ENCODE measurements at places on chromosomes 16 and 17.
A peak's percentile ranks its signal among the peaks of the same experiment; 100 is the strongest.

DNA sequence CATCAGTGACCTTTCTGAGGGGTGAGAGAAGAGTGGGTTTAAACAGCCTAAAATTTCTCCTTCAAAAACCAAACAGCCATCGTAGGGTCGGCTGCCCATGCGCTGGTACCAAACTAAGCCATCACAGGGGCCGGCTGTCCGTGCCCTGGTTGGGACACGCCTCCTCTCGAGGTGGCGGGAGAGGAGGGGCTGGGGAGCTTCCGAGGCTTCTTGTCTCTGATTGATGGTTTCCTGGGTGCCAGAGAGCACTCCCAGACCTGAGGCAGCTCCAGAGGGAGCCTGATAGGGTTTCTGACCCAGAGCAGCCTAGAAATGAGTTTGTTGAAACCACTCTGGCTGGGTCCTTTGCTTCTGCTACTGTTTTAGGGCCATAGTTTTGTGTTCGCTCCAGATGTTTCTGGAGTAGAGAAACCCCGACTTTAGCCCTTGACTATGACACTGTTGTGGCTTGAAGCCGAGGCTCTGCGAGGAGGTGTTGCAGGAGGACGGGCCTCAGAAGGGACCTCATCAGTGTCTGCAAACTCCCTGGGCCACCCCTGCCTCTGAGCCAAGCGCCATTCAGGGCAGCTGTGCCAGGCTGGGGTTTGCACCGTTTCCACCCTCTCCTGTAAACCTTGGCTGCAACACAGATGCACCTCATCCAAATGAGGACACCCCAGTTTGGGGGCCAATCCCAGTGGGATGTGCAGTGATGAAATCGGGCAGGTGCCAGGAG is 6.2 kb downstream of the ZNF276 start:
- no peak for DNase-seq
- H3K36me3 ChIP-seq = peaks cover 77% of the 10 kb centered on the region
- H3K27me3 ChIP-seq = no peaks in the 10 kb centered on the region
- H3K27ac ChIP-seq = no peak overlapping the region

GRCh38 chr16:73717266-73717974 is 579.2 kb upstream of the PSMD7 start:
- no peak for DNase-seq
- H3K27ac ChIP-seq = no peak overlapping the region
- no peaks in the 10 kb centered on the region for H3K4me1 ChIP-seq
- H3K36me3 ChIP-seq = no peaks in the 10 kb centered on the region
- H3K27me3 ChIP-seq = no peaks in the 10 kb centered on the region
- no peak overlapping the region for H3K4me3 ChIP-seq

DNA sequence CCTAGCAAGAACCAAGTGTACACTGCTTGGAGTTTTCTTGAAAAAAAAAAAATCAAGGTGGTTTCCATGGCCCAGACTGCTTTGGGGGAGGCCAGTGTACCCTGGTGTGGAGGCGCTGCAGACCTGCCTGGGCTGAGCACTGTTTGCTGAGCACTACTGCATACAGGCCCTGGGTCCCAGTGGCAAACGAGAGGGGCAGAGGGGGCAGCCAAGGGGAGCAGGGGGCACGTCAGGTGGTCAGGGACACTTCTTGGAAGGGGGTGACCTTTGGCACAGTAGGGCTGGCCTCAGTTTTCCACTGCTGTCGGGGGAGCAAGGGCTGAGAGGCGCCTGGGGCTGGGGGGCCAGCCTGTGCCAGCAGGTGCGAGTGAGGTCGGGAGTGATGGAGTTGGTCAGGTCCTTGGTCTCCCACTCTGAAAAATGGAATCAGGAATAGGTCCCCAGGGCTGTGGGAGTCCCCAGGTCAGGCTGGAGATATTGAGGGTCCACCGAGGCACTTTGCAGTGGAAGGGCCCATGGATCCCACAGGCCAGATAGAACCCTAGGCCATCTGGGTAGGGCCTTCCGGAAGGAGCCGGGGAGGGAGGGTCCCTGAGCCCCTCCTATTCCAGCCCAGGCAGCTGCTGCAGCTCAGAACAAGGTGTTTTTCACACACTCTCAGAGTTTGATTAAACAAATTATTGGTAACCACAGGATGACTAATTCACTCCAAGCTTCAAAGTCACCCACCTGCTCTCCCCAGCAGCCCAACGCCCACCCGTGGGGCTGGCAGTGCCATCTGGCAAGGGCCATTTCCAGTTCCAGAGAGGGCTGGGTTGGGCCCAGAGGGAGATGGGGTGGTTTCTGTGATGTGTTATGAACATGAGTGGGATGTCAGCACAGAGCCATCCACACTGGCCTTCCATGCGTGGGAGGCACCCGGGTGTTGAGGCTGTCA is 3.5 kb downstream of the ZFPM1 start:
- no peaks in the 10 kb centered on the region for H3K36me3 ChIP-seq
- no peak overlapping the region for H3K27ac ChIP-seq
- peaks cover 19% of the 10 kb centered on the region for H3K27me3 ChIP-seq
- peak overlapping the region; percentile 15 for H3K4me3 ChIP-seq
- DNase-seq = no peak

GRCh38 chr17:72338304-72338703 is 217.5 kb downstream of the SOX9 start:
- peaks cover 19% of the 10 kb centered on the region for H3K4me1 ChIP-seq
- H3K27me3 ChIP-seq = no peaks in the 10 kb centered on the region
- peak overlapping the region; percentile 96 for H3K27ac ChIP-seq
- no peak overlapping the region for H3K4me3 ChIP-seq

DNA sequence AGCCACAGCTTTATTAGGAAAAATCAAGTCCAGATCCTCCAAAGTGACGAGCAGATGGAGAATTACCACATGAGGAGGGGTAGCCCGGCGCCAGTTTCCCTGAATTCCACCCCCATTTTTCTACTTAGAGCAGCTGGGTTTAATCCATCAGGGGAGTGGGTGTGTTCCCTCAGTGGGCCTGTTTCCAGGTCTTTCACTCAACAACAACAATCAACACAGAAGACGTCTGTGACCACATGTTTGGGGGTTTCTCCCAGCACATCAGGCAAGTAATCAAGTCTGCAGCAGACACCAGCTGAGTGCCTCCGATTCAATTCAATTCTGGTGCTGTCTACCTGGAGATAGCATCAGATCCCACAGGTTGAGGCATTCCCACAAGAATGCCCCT is 6.8 kb downstream of the SLC6A2 start:
- H3K27me3 ChIP-seq = peaks cover 34% of the 10 kb centered on the region
- DNase-seq = no peak
- H3K36me3 ChIP-seq = no peaks in the 10 kb centered on the region

DNA sequence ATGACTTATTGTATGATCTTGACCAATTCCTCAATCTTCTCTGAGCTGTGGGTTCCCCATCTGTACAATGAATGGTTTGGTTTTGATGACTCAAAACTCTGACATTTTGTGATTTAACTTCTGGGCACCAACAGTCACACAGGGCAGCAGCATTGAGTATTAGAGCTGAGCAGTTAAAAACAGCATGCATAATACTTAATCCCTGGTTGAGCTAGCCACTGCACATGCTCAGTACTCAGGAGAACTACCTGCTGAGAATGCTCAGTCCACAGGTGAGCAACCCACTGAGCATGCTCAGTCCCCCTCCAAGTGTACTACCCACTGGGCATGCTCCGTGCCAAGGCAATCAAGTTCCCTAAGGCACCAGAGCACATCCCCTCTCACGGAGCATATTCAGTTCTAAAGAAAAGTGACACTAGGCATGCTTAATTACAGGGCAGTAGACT is 68.7 kb downstream of the AIPL1 start:
- DNase-seq = peak; percentile 77
- no peaks in the 10 kb centered on the region for H3K4me1 ChIP-seq

- no peak for DNase-seq
- H3K27ac ChIP-seq = no peak overlapping the region
Observed at GRCh38 chr16:17420816-17421215, 49.9 kb downstream of the XYLT1 start.

GRCh38 chr17:28004344-28004743 is 38.1 kb upstream of the NLK start:
- H3K4me3 ChIP-seq = no peak overlapping the region
- H3K4me1 ChIP-seq = no peaks in the 10 kb centered on the region
- H3K27me3 ChIP-seq = peaks cover 24% of the 10 kb centered on the region
- H3K36me3 ChIP-seq = no peaks in the 10 kb centered on the region
- H3K27ac ChIP-seq = no peak overlapping the region

- H3K4me1 ChIP-seq = peaks cover 7% of the 10 kb centered on the region
- peak overlapping the region; percentile 89 for H3K27ac ChIP-seq
- H3K36me3 ChIP-seq = no peaks in the 10 kb centered on the region
- peak; percentile 51 for DNase-seq
- H3K27me3 ChIP-seq = no peaks in the 10 kb centered on the region
Observed at GRCh38 chr16:68992521-68992920, 112.9 kb upstream of the HAS3 start.

- no peaks in the 10 kb centered on the region for H3K27me3 ChIP-seq
- H3K4me1 ChIP-seq = peaks cover 35% of the 10 kb centered on the region
- H3K36me3 ChIP-seq = no peaks in the 10 kb centered on the region
Observed at GRCh38 chr17:57440522-57441269, 184.4 kb downstream of the MSI2 start.

DNA sequence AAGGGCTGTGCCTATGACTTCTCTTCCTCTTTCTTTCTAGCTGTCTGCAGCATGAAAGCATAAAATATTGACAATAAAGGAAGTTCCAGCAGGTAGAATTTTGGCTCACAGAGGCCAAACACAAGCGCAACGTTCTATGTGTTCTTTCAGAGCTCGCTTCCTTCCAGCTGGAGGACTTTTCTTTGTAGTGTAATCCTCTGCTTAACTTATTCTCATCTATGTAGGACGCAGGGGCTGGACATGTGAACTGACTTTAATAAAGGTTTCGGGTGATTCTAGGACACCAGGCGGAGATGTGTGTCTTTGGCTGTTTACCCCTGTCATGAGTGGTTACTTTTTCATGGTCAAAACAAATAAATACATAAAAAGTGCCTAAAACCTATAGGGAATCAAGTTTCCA is 191.5 kb upstream of the MAF start:
- H3K4me3 ChIP-seq = no peak overlapping the region
- no peaks in the 10 kb centered on the region for H3K36me3 ChIP-seq
- DNase-seq = no peak
- H3K4me1 ChIP-seq = no peaks in the 10 kb centered on the region
- no peak overlapping the region for H3K27ac ChIP-seq
- no peaks in the 10 kb centered on the region for H3K27me3 ChIP-seq

GRCh38 chr17:21174713-21175112 is 39.2 kb downstream of the TMEM11 start:
- peaks cover 16% of the 10 kb centered on the region for H3K4me1 ChIP-seq
- DNase-seq = no peak
- no peak overlapping the region for H3K4me3 ChIP-seq
- no peak overlapping the region for H3K27ac ChIP-seq

GRCh38 chr16:69013991-69014390 is 91.5 kb upstream of the HAS3 start:
- no peaks in the 10 kb centered on the region for H3K4me1 ChIP-seq
- no peaks in the 10 kb centered on the region for H3K27me3 ChIP-seq

DNA sequence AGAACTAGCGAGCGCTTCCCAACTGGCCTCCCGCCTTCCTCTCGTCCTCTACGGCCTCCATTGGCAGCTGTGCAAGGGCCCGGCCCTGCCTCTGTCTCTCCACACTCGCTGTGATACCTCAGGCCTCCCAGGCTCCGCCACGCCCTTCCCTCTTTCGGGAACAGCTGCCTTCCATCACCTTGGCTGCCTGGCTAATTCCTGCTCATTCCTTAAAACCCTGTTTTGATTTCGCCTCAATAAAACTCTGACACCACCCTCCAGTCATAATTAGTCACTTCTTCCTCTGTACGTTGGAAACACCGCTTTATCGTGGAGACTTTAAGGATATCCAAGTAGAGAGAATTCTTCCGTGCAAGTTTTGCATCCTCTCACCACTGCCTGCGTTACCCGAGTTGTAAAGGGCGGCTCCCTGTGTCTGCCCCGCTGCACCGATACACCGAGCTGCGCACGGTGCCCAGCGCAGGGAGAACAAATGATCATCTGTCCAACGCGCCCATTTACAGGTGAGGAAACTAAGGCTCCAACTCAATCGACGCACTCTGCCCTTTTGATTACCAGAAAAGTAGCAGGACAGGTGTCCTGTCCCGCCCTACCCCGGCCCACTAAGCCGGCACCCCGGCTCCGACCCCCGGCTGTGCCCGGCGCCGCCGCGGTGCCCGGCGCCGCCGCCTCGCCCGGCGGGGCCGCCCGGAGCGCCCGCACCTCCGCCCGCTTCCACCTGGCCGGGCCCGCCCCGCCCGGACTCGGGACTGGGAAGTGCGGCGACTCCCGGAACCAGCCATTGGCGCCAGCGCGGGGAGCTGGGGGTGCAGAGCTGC is 139.7 kb downstream of the SEC14L1 start:
- no peaks in the 10 kb centered on the region for H3K36me3 ChIP-seq
- H3K27ac ChIP-seq = no peak overlapping the region
- peak; percentile 77 for DNase-seq
- peaks cover 32% of the 10 kb centered on the region for H3K4me1 ChIP-seq
- no peaks in the 10 kb centered on the region for H3K27me3 ChIP-seq

Measured in mesenchymal stem cell (in vitro differentiated cells and primary cell).